ENCODE measurements at places on chromosomes 13 and 19. TPM values are rescaled to one million over a fixed set of nuclear protein-coding genes. Genes with fewer than 3 reads are reported as not detected.

MEIOSIN gene
- total RNA-seq = not detected

PRMT1 gene
- 306 TPM for total RNA-seq

DNA sequence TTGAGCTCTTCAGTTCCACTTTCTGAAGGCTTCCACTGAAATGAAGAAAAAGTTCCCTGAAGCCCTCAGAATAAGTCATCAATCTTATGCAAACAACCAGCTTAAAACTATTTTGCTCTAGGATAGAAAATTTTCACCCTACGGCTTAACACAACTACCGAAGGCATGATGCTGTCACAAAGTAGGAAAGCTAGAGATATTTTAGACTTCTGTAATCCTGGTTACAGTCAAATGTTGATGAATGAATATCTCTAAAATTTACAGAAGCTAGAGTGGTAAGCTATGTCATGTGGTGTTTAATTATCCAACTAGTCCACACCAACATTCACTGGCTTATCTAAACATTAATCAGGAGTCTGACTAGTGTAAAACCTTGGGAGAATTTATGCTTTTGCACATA lies 197.9 kb downstream of the SUCLA2 start:
- no peaks in the 10 kb centered on the region for H3K4me1 ChIP-seq
- no peak overlapping the region for H3K4me3 ChIP-seq
- DNase-seq = no peak
- H3K27me3 ChIP-seq = no peaks in the 10 kb centered on the region
- no peak overlapping the region for H3K27ac ChIP-seq
- no peaks in the 10 kb centered on the region for H3K36me3 ChIP-seq

CACNA1A gene
- 47.2 TPM for total RNA-seq

Data from progenitor cell of endocrine pancreas (in vitro differentiated cells).